ENCODE measurements at places on chromosomes 2 and 18. TPM values are rescaled to one million over a fixed set of nuclear protein-coding genes. Genes with fewer than 3 reads are reported as not detected.

DNA sequence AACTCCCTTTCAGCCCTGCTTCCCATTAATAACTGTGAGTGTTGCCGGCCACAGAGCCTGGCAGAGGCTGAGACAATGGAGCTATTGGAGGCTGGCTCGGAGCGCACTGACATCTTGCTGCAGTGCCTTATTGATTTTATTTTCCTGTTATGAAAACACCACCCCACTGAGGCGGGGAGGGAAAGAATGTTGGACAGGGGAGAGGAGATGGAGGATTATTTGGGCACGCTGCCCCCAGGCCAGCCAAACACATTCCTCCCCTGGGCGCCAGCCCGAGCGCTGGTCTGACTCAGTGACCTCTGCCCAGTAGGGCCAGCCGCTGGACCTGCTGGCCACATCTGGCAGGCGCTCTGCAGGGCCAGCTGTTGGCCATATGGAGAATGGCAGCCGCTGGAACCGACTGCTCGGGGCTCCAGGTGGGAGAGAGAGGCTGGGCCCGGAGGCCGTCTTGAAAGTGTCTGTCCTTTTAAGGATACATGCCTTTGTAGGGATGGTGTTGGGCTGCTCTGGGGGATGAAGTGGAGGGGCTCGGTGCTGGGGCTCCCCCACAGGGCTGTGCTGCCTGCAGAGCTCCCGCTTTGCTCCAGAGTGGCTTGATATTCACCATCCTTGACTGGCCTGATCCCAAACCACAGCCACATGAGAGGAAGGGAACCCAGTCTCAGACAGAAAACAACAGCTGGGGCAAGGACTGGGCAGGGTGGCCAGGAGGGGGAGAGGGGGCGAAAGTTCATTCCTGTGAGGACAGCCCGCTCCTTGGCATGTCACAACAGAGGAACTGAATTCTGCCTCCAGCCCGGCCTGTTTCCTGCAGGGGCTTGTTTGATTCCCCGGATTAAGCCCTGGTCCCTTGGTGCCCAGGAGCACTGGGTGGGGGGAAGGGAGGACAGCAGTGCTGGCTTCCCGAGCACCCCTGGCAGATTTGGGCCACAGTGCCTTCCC lies 179.0 kb downstream of the KLHL29 start:
- H3K4me3 ChIP-seq = no peak overlapping the region
- peak; percentile 79 for DNase-seq
- no peak overlapping the region for H3K27ac ChIP-seq

The DSC1 gene
- total RNA-seq = not detected

The PAX8 gene
- 2.1 TPM for total RNA-seq

GRCh38 chr18:2411381-2411960 lies 159.8 kb downstream of the METTL4 start:
- peak overlapping the region; percentile 13 for H3K27ac ChIP-seq
- no peaks in the 10 kb centered on the region for H3K27me3 ChIP-seq
- 0 out of 2 replicates have a peak overlapping the region, but pooled peaks have one; percentile 3 for H3K4me3 ChIP-seq
- H3K36me3 ChIP-seq = no peaks in the 10 kb centered on the region

The FBXO15 gene
- 0.22 TPM for total RNA-seq

DNA sequence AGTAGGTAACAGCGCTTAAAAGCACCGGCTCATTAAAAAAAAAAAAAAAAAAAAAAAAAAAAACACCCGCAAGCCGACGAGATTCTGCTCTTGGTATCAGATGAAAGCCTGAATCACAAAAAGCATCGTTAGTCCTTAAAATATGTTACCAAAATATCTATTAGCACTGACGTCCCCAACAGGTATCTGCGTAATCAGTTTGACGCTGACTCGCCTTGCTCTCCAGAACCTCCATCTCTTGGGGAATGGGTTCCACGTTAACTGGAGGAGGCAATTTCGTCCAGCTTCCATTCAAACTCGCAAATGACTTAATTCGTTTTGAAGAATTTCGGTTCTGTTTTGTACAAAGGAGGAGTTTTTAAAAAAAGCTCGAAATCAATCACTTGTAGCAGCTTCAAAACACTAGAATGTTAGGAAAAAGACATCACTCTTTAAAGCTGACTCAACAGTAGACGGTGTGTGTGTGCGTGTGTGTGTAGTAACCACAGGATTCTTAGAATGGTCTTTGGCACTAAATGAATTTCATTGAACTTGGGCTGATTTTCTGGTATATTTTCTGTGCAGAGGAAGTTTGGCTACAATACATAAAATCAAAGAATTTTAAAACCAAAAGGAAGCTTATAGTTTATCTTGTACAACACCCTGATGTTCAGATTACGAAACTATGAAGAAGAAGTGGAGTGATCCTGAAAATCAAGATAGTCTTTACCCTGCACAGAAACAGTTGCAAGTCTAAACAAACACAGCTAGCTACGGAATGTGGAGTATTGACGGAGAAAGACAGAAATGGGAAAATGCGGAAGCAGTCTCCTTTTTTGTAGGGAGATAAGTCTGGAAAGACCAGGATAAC lies 1.1 kb upstream of the PGAP1 start:
- H3K27ac ChIP-seq = peak overlapping the region; percentile 71
- no peaks in the 10 kb centered on the region for H3K27me3 ChIP-seq
- no peaks in the 10 kb centered on the region for H3K36me3 ChIP-seq
- H3K4me1 ChIP-seq = peaks cover 19% of the 10 kb centered on the region
- peak overlapping the region; percentile 100 for H3K4me3 ChIP-seq

- H3K27me3 ChIP-seq = no peaks in the 10 kb centered on the region
- peak overlapping the region; percentile 43 for H3K27ac ChIP-seq
- no peaks in the 10 kb centered on the region for H3K36me3 ChIP-seq
- H3K4me1 ChIP-seq = peaks cover 21% of the 10 kb centered on the region
- DNase-seq = peak; percentile 91
- peak overlapping the region; percentile 5 for H3K4me3 ChIP-seq
Observed at GRCh38 chr2:12120281-12121150, 374.1 kb downstream of the LPIN1 start.

The SH3RF3 gene
- total RNA-seq = 5.2 TPM

- H3K36me3 ChIP-seq = no peaks in the 10 kb centered on the region
- no peak for DNase-seq
- peaks cover 22% of the 10 kb centered on the region for H3K4me1 ChIP-seq
- H3K4me3 ChIP-seq = no peak overlapping the region
Observed at GRCh38 chr2:150043172-150043500, 444.3 kb downstream of the RND3 start.

DNA sequence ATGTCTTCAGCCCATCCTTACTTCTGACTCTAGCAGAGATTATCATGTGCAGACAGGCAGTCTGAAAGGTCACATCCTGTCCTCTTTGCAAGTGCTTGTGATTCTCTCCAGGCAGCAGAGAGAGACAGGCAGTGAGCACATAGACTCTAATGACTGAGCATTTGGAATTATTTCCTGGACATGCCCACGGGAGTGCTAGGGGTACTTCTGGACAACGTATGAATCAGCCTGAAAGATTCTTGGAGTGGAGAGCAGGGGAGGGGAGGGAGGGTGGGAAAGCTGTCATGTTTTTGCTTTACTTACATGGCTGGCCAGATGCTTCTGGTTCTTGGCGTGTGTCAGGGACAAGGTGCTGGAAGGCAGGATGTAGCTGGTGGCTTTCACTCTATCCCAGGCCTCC lies 150.6 kb downstream of the RIF1 start:
- DNase-seq = peak; percentile 65
- no peak overlapping the region for H3K27ac ChIP-seq
- H3K27me3 ChIP-seq = no peaks in the 10 kb centered on the region

The LIMS3 gene
- 3.9 TPM for total RNA-seq

The REG1B gene
- not detected for total RNA-seq

- no peaks in the 10 kb centered on the region for H3K36me3 ChIP-seq
- H3K27ac ChIP-seq = no peak overlapping the region
- H3K4me3 ChIP-seq = no peak overlapping the region
- no peaks in the 10 kb centered on the region for H3K4me1 ChIP-seq
Observed at GRCh38 chr2:240259201-240259923, 118.9 kb upstream of the OTOS start.
